WTC11 (cell line): ENCODE measurements at places on chromosomes 4 and X. TPM values are rescaled to one million over a fixed set of nuclear protein-coding genes. Genes with fewer than 3 reads are reported as not detected.
A peak's percentile ranks its signal among the peaks of the same experiment; 100 is the strongest.

- H3K27ac ChIP-seq: no peak overlapping the region
- H3K4me3 ChIP-seq: no peak overlapping the region
- H3K4me1 ChIP-seq: peaks cover 11% of the 10 kb centered on the region
These were observed 30.7 kb upstream of the SGMS2 start for GRCh38 chr4:107793996-107794395.

TGIF2LX gene
- total RNA-seq: not detected in 3 replicates

- no peak overlapping the region for H3K4me3 ChIP-seq
- no peaks in the 10 kb centered on the region for H3K4me1 ChIP-seq
- no peak for DNase-seq
- no peak overlapping the region for H3K27ac ChIP-seq
These were observed 9.0 kb downstream of the TCEAL1 start for GRCh38 chrX:103637604-103638338.

DNA sequence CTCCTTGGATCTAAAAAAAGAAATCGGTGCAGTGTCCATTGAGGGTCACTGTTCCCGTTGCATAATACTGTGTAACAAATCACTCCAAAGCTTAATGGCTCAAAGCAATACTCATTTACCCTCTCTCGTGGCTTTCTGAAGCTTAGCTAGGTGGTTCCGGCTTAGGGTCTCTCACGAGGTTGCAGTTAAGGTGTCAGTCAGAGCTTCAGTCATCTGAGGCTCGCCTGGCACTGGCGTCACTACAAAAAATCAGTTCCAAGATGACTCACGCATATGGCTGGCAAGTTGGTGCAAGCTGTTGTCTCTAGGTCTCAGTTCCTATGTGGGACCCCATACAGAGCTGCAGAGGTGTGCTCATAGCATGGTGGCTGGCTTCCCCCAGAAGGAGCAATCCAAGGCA lies 91.0 kb downstream of the BEND2 start:
- no peak for DNase-seq
- no peak overlapping the region for H3K4me3 ChIP-seq
- no peak overlapping the region for H3K27ac ChIP-seq
- peaks cover 4% of the 10 kb centered on the region for H3K27me3 ChIP-seq
- no peaks in the 10 kb centered on the region for H3K36me3 ChIP-seq

PTTG2 gene
- total RNA-seq: 0.35 TPM in 1 of 3 replicates, not detected in the others

SOWAHB gene
- total RNA-seq: 1.3 to 1.6 TPM (median 1.5 TPM) in 3 replicates

DNA sequence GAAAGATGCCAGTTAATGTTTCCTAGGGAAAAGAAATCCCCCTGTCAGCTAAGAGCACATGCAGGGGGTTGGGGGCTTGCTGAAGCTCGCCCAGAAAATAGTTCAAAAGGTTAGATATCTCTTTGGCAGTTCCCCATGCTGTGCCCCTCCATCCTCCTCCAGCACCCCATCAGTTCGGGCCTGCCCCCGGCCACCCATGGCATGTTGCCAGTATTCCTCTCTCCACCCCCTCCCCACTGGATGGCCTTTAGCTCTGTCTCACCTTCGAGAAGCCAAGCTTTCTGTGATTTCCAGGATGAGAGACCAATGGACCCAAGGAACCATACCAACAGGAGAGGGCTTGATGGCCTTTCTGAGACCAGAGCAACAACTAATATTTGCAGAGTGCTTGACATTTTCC lies 5.2 kb downstream of the RAB33A start:
- H3K27me3 ChIP-seq: peaks cover 13% of the 10 kb centered on the region
- DNase-seq: no peak
- H3K27ac ChIP-seq: no peak overlapping the region
- no peak overlapping the region for H3K4me3 ChIP-seq

PDE5A gene
- 25.6 to 26.4 TPM (median 26.4 TPM) in 3 replicates for total RNA-seq

NKX6-1 gene
- total RNA-seq: 0.09 to 0.14 TPM (median 0.09 TPM) in 3 replicates

DNA sequence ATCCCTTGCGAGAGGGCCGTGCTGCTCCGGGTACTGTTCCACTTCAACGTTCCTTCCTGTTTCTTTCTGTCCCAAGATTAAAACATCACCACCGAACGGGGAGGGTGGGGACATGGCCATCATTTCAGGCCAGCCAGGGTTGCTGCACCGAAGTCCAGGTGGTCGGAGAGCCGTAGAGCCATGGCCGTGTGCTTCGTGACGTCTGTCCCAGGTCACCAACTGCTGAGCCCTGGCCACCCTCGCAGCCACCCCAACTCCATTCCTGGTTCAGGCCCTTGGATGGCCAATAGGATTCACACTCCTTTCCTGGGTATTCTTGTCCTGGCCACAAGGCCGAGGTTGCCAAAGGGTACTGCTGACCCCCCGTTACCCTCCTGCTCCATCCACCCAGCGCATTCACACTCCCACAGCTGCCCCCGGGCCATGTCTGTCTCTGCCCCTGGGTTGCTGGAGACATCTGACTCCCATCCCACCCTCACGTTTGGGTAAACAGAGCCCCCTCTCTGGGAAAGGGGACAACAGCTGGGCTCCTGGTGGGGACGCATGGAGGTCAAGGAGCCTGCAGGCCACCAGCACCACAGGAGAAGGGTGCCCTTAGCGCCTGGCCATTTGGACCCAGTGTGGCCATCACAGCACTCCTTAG lies 103.2 kb downstream of the HMX1 start:
- H3K4me1 ChIP-seq: peaks cover 8% of the 10 kb centered on the region
- no peak overlapping the region for H3K4me3 ChIP-seq
- no peaks in the 10 kb centered on the region for H3K36me3 ChIP-seq
- no peak for DNase-seq
- H3K27me3 ChIP-seq: no peaks in the 10 kb centered on the region; the same call in 1 of the 2 replicates

AREG gene
- total RNA-seq: 0.14 to 0.33 TPM (median 0.32 TPM) in 3 replicates

DNA sequence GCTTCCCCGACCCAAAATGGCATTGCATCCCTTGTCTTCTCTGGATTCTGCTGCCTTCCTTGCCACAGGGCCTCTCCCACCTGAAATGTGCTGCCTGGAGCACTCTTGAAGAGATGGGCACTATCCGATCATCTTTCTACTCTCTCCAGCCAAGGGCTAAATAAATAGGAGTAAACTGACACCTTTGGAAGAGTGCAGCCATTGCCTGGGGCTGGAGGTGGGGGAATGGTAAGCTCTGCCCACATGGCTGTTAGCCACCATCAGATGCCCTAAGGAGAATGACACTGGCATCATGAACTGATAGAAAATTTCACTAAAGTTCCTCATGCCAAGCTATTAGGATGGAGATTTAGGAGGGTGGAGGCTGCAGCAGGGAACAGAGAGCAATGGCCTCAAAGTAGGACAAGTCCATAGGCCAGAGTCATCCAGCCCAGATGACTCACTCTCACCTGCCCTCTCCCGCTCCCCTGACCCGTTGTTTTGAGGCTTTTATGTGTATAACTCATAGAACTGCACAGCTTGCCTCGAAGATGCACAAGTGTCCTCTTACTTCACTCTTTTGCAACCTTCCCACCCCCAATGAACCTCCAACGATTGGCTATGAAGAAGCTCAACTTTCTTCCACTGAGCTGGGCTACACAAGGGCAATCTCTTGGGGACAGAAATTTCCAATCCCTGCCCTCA lies 822 bp upstream of the PFKFB1 start:
- no peak overlapping the region for H3K4me3 ChIP-seq
- H3K36me3 ChIP-seq: no peaks in the 10 kb centered on the region
- DNase-seq: no peak
- H3K27ac ChIP-seq: no peak overlapping the region

SPANXA1 gene
- not detected in 3 replicates for total RNA-seq

GRCh38 chrX:39639871-39640270 lies 457.9 kb downstream of the BCOR start:
- H3K4me1 ChIP-seq: peaks cover 19% of the 10 kb centered on the region
- H3K36me3 ChIP-seq: no peaks in the 10 kb centered on the region
- no peak overlapping the region for H3K27ac ChIP-seq
- no peak for DNase-seq

DNA sequence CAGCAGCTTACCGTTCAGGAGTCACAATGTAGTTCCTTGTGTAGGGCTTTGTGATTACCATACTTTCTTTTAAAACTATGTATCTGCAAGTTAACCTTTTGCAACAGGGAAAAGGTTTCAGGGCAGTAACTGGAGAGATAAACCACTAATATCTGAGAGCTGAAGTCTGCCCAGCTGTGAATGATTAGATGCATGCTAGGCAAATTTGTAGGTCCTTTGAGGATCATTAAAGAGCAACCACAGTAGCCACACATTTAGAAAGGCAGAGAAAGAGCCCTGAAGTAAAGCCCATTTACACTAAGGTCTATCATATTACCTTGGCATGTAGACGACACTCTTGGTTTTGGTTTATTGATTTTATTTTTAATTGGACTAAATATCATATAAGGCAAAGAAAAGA lies 60.0 kb downstream of the ATP8A1 start:
- DNase-seq: no peak
- no peaks in the 10 kb centered on the region for H3K36me3 ChIP-seq
- H3K4me3 ChIP-seq: no peak overlapping the region
- no peaks in the 10 kb centered on the region for H3K4me1 ChIP-seq
- H3K27ac ChIP-seq: no peak overlapping the region

DNA sequence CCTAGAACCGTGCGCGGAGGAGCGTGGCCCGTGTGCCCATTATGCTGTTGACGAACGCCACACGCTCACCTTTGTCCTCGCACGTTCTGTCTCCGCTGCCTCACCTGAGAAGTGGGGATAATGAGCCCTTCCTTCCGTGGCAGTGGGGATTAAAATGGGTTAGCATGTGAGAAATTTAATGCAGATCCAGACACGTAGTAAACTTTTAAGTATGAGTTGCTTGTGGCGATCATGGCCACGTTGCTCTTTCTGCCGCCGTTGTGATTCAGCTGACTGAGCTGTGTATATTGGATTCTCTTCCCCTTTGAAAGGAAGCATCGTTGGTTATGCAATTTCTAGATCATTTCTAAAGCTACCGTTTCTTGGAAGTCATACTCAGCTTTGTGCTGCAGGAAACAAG lies 16.5 kb downstream of the TBC1D14 start:
- peak overlapping the region; percentile 11; the same call in 1 of the 2 replicates for H3K27ac ChIP-seq
- DNase-seq: no peak
- H3K27me3 ChIP-seq: no peaks in the 10 kb centered on the region
- H3K4me3 ChIP-seq: no peak overlapping the region
- peaks cover 21% of the 10 kb centered on the region for H3K4me1 ChIP-seq
- peaks cover 19% of the 10 kb centered on the region for H3K36me3 ChIP-seq

DNA sequence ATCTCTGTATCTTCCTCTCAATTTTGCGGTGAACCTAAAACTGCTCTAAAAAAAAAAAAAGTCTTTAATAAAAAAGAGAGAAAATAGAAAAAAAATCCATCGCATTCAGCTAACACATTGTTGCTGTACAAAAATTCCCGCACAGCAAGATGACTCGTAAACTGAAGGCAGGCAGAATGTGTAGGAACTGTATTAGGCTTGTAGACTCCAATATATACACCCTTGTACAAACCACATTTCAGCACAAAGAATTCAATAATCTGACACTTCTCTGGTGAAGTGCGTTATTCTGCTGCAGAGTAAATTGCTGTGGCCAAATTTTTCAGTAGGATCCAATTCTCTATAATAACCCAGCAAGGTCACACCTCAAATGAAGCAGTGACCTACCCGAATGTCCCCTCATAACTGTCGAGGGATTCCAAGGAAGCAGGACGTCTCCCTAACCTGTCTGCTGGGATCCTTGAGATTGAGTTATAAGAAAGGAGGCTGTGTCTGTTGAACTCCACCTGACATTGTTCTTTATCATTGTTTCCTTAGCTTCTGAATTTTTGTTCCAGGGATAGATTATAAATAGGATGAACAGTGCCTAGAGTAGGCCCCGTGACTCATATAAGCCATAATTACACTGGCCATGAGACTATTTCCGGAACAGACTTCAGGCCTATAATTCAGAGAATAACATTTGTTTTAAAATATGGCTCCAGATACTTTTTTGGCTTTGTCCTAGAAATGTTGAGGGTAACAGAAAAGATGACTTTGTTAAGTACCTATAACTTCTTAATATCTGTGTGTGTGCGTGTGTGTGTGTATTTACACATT lies 348.3 kb downstream of the PCDH7 start:
- H3K36me3 ChIP-seq: no peaks in the 10 kb centered on the region
- no peak overlapping the region for H3K4me3 ChIP-seq
- DNase-seq: no peak
- H3K4me1 ChIP-seq: peaks cover 13% of the 10 kb centered on the region
- H3K27me3 ChIP-seq: no peaks in the 10 kb centered on the region
- H3K27ac ChIP-seq: peak overlapping the region; percentile 15; the same call in 1 of the 2 replicates

DNA sequence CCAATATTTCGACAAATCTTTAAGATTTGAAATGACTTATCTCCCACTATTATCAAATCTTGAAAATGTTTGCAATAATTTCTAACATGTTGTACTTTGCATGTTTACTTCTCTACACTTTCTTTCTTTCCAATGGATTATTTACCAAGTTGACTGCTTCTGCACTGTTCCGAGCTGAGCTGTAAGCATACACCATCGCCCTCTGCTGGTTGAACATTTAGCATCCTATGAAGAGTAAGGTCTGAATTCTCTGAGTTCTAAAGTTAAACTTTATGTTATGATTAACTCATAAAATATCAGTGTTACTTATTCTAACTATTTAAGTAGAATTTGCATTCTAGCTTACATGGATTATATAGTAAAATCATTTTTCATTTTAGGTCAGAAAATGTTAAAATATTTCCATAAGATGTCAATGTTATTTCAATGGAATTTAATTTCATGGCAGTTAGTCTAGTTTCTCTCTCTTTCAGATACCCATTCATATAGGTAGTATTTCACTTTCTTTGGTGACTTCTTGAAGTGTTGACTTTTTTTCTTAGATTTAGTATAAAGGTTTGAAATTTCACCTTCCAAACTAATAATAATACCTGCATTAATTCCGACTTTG lies 137.4 kb downstream of the DKK2 start:
- no peak overlapping the region for H3K27ac ChIP-seq
- no peak overlapping the region for H3K4me3 ChIP-seq
- H3K27me3 ChIP-seq: no peaks in the 10 kb centered on the region

DNA sequence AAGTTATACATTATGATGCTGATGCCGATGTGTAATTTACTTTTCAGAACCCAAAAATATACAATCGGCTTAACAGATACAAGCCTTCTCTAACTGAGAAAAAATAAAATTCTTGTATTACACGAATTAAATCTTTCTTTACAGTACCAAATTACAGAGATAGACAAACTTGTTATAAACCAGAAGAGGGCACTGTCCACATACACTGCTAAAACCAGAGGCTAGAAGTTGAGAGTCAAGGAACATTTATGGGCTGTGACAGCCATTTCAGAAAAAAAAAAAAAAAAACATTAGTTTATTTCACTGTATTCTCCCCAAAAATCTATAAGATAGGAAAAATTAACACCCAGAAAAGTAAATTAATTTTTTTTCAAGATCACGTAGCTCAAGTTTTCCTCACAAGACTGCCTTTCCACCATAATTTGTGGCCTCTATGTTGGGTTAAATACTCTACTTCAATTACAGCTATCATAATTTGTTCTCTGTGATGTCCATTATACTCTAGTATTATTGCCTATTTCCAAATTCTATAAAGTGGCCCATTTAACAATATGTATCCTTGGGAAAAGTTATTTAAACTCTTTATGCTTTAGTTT lies 12.0 kb downstream of the EREG start:
- no peak overlapping the region for H3K27ac ChIP-seq
- no peak for DNase-seq
- peaks cover 10% of the 10 kb centered on the region; the same call in 1 of the 2 replicates for H3K4me1 ChIP-seq
- H3K4me3 ChIP-seq: no peak overlapping the region

GRCh38 chr4:185657699-185658098 lies 122.4 kb upstream of the PDLIM3 start:
- H3K27ac ChIP-seq: no peak overlapping the region; the same call in 1 of the 2 replicates
- H3K4me1 ChIP-seq: peaks cover 59% of the 10 kb centered on the region
- no peaks in the 10 kb centered on the region for H3K27me3 ChIP-seq
- H3K36me3 ChIP-seq: peaks cover 12% of the 10 kb centered on the region
- H3K4me3 ChIP-seq: no peak overlapping the region

- peaks cover 17% of the 10 kb centered on the region for H3K27me3 ChIP-seq
- DNase-seq: no peak
- peaks cover 31% of the 10 kb centered on the region for H3K4me1 ChIP-seq
- H3K27ac ChIP-seq: no peak overlapping the region
- peak overlapping the region; percentile 99 for H3K4me3 ChIP-seq
- peaks cover 13% of the 10 kb centered on the region for H3K36me3 ChIP-seq
These were observed 1.2 kb upstream of the TMEM33 start for GRCh38 chr4:41933997-41934503.
